ENCODE measurements at places on chromosomes 5 and 9.

- no peak for DNase-seq
Observed at GRCh38 chr9:4725706-4726442, 15.1 kb downstream of the AK3 start.

DNA sequence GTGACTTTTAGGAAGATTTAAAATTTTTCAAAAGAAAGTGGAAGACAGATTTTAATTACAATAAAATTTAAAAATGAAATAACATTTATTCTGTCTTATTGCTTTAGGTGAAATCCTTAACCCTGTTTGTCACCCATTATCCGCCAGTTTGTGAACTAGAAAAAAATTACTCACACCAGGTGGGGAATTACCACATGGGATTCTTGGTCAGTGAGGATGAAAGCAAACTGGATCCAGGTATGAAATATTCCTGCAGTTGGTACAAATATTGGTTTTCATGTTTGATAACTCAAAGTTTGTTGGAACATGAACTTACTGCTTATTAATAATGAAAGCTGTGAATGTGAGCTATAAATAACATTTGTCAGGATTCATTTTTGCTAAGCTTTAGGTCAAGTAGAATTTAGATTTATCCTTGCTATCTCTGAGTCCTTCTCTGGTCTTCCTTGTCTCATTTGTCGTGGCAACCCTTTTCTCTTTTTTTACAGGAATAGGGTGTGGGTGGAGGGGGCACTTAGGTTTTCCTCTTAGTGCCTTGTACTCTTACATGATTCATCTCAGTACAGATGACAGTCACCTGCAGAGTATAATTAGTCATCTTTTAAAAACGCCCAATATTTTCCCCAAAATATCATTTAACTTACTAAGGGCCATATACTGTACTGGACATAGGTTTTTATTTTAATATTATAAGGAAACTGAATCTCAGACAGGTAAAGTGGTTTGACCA is 95.3 kb upstream of the RASGRF2 start:
- no peak for DNase-seq

DNA sequence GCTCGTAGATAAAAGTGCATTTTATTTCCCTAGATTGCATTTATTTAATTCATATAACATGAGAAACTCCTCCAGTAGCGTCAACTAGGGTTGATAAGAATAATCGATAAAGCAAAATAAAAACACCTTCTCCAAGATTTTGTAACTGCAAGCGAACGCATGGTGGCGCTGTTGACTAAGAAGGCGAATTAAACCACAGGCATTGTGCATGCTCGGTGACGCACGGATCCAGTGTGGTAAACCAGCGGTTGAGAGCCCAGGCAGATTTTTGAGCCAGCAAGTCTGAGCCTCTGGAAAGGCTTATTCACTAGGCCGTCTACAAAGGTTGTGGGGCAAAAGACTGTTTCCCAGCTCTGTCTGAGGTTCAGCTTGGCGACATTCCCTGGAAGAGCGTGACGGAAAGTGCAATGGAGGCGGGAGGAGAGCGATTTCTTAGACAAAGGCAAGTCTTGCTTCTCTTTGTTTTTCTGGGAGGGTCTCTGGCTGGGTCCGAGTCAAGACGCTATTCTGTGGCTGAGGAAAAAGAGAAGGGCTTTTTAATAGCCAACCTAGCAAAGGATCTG is at the start of gene PCDHB3:
Gene PCDHB3 (plus strand): TSS at position 231 of the 563 bp plus-strand sequence. CDS start 177 bp downstream, at position 408.
- no peak for DNase-seq

GRCh38 chr5:64625678-64626077 is 64.6 kb upstream of the SHISAL2B start:
- DNase-seq = no peak

DNA sequence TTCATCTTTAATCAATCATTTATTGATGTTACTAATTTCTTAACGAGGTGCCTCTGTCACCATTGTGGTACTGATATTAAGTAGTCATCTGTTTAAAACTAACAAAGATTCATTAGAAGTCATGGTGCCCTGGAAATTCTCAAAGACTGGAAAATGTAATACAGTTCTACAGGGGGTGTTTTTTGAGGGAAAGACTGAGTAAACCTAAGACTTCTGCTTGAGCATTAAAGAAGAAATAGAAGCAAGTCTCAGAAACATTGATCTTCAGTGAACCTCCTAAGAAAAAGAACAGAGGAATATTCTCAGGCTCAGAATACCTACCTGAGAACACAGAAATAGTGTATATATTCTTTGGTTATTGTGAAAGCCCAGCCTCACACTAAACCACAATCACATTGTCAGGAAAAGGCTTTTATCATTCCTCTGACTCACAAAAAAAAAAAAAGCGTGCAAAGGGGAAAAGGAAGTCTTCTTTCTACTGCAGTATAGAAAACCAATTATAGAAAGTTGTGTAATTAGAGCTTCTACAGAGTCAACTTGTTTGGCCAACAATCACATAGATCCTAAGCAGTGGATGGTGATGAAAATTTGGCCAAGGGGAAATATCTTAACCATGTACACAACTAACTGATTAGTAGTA is 60.8 kb downstream of the HINT1 start:
- DNase-seq = no peak

- DNase-seq = no peak
Observed at GRCh38 chr9:121073038-121073437, 1.7 kb upstream of the CNTRL start.

DNA sequence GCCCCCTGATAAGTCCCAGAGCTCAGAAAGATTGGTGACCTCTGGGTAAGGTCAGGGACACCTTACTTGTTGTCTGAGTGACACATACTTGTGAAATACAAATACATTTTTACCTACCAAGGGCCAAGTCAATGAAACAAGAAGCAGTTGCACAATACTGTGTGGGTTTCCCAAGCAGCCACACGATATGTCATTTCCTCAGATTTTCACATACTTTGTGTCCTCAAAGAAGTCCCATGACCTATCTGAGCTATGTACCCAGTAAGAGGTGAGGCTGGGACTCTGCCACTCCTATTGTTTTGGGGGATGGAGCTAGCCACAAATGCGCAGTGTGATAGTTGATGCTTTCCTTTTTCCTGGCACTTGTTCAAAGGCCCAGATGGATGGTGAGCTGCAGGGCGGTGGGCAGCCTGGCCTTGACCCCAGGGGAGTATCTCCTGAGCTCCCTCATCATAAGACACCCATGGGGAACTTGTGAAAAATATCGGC is 4.8 kb upstream of the SLC25A51 start:
- no peak for DNase-seq

- DNase-seq = no peak
Observed at GRCh38 chr5:5139777-5140478, at the start of gene ADAMTS16. Gene ADAMTS16 (plus strand): TSS chr5:5140330. CDS start chr5:5140468, 138 bp downstream.

DNA sequence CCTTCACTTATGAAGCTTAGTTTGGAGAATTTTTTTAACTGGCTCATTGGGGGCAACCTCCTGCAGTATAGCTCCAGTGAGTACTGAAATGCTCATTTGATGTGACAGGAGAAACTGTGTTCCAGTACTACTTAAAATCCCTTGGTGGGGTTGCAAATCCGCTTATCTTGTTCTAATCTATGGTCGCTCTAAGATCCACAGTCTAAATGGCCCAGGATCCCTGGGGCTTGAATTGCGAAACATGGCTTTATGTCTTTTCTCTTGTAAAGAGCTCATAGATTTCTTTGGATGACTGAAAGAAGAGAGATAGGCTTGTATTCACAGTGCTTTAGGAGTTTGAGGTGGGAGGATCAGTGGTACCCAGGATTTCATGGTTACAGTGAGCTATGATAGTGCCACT is 52.7 kb downstream of the ADAMTSL1 start:
- no peak for DNase-seq

DNA sequence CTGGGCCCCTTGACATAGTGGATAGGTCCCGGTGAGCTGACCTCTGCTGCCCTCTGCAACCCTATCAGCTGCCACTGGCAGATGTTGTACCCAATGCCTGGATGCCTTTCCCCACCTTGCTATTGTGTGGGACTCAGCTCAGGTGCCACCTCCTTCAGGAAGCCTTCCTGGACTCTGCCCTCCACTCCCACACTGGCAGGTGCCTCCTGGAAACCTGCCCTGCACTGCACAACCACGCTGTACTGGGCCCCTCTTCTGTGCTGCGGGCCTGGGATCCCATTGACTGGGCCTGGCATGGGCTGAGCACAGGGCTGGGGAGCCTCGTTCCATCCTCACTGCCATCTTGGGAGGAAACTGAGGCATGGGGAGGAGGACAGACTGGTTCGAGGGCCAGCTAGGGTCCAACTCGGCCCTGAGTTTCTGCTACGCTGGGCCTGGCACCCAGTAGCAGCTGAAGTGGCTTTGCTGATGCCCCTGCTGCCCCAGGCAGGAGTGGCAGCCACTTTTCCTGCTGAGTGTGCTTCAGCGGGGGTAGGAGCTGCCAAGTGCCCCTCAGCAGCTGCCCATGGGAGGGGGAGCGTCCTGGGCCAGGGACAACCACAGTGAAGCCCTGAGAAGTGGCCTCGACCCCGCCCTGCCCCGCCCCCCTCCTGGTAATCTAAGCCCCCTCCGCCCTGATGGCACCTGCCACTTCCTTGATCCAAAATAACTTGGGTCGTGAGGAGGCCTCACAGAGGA is 1.3 kb downstream of the AK1 start:
- no peak for DNase-seq

- DNase-seq = no peak
Observed at GRCh38 chr5:177064500-177065277, 22.0 kb upstream of the FGFR4 start.

DNA sequence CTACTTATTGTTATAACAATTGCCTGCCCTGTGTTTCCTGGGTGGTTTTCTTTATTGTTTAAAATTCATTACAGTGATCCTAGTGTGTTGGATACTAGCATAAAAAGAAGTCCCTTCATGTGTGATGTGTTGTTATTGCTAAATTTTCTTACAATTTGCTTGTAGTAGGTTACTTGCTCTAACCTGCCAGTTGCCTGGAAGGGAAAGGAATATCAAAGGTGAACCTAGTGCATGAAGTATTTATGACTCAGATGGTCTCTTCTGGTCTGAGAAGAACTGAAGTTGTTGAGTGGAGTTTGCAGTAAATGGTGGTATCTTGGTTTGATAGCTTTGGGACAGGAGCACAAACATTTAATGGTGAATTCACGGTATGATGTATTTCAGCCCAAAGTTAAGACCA is 58.0 kb downstream of the SH3GL2 start:
- DNase-seq = no peak

- DNase-seq = no peak
Observed at GRCh38 chr5:54307583-54307982, 2.8 kb downstream of the ARL15 start.

GRCh38 chr9:114288193-114289091 is 34.5 kb upstream of the ORM1 start:
- no peak for DNase-seq

GRCh38 chr5:172901012-172901780 is 58.0 kb upstream of the RPL26L1 start:
- no peak for DNase-seq

GRCh38 chr9:131277910-131278701 is 1.8 kb upstream of the FAM78A start:
- peak; percentile 79 for DNase-seq

GRCh38 chr9:72983056-72983455 is 30.2 kb upstream of the ALDH1A1 start:
- no peak for DNase-seq

GRCh38 chr5:142531977-142532780 is 153.7 kb downstream of the FGF1 start:
- DNase-seq = no peak

GRCh38 chr9:135474915-135475314 is 4.7 kb upstream of the PPP1R26 start:
- DNase-seq = no peak

- no peak for DNase-seq
Observed at GRCh38 chr9:22026696-22027095, 17.6 kb upstream of the CDKN2B start.

GRCh38 chr9:80146466-80146865 is 574.7 kb downstream of the TLE4 start:
- no peak for DNase-seq

- no peak for DNase-seq
Observed at GRCh38 chr5:61100437-61100836, 61.8 kb downstream of the SMIM15 start.

GRCh38 chr5:18037718-18038117 is 403.5 kb downstream of the TAF11L14 start:
- DNase-seq = no peak

- no peak for DNase-seq
Observed at GRCh38 chr9:108834959-108835665, 20.7 kb downstream of the ACTL7B start.

- no peak for DNase-seq
Observed at GRCh38 chr5:103918668-103919367, 356.2 kb upstream of the NUDT12 start.

DNA sequence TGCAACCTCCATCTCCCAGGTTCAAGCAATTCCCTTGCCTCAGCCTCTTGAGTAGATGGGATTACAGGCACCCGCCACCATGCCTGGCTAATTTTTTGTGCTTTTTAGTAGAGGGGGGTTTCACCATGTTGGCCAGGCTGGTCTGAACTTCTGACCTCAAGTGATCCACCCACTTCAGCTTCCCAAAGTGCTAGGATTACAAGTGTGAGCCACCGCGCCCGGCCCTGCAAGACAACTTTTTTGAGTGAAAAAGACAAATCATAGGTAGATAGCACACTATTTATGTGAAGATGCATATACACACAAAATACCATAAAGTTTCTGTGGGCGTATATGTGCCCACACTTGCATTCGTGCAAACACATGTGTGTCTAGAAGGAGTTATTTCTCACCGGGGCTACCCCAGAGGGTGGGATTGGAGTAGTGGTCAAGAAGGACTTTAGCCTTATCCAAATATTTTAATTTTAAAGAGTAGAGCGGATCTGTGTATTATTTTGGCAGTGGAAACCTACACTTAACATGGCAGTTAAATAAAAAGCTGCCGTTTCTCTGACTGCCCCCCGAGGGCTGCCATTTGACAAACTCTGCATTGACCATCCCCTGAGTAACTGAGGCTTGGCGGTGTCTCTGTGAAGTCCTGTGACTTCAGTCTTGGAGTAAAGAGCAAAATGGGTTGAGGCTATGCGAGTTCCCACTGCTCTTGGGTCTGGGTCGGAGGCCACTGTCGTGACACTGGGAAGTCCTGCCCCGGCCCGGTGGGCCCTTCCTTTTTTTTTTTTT is 93.4 kb upstream of the PTCH1 start:
- no peak for DNase-seq

DNA sequence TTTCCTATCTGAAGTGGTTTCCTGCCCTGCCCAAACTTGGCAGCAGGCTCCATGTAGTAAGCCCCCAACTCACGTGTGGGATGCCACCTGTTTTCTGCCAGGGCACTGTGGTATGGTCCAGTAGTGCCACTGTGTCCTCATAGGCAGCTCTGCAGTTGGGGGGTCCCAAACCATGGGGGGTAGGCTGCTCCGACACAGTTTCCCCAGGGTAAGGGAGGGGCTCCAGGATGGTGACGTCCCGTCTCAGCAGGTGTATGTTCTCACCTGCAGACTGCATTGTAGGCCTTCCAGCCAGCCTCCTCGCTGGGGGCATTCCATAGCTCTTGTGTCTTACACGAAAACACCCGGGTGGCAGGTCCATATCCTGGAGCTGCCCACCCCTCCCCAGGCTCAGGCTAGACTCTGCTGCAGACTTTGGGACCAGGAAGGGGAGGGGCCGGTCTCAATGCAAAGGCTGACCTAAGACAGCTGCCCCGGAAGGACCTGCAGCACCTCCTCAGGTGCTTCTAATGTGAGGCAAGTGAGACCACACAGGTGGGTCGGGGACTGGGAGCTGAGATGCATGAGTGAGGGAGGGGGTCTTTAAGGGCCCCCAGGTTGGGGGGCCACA is 330.5 kb upstream of the IRX4 start:
- DNase-seq = no peak

- DNase-seq = no peak
Observed at GRCh38 chr5:141695627-141696215, 13.7 kb upstream of the ARAP3 start.

All from NCI-H1092 (cell line).